ENCODE measurements at places on chromosomes 5 and 9.

DNA sequence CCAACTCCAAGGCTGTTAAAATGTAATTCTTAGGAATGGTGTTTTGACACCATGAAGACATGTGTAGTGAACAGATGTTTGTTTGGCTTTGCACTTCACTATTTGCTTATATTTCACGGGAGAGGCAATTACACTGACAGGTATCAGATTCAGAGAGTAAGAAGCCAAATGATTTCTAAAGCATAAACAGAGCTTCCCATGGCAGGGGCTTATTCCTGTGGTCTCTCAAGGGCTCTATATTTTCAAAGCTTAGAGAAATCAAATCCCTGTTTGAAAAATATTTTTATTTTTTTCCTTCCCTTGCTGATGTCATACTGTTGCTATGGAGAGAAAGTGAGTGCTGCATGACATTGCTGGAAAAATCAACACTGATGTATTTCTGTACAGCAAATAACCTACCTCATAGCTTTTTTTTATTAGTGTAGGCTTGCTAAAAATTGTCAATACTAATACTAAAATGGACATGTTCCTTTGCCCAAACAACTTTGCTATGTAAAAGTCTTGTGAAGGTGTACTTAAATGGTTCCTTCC, 161.4 kb downstream of the GIN1 start:
- H3K36me3 ChIP-seq = peaks cover 5% of the 10 kb centered on the region
- peak; percentile 66 for DNase-seq
- H3K27me3 ChIP-seq = no peaks in the 10 kb centered on the region

DNA sequence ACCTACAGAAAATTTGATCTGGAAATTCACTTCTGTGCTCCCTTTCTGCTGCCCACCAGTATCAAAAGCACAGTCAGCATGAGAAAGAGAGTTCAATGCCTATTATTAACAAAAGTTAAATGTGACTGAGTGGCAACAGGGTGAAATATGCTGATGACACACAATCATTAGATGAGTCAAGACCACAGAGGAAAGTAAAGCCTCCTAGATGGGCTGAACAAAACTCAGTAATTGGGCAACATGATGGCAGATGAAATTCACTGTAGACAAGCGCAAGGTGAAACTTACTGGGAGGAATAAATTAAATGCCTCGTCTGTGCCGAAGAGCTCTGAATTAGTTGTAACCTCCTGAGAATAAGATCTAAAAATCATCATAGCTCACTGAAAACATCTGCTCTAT, 752.8 kb downstream of the IRX1 start:
- no peak overlapping the region for H3K27ac ChIP-seq
- no peak overlapping the region for H3K4me3 ChIP-seq
- H3K4me1 ChIP-seq = no peaks in the 10 kb centered on the region
- no peaks in the 10 kb centered on the region for H3K27me3 ChIP-seq
- DNase-seq = no peak

DNA sequence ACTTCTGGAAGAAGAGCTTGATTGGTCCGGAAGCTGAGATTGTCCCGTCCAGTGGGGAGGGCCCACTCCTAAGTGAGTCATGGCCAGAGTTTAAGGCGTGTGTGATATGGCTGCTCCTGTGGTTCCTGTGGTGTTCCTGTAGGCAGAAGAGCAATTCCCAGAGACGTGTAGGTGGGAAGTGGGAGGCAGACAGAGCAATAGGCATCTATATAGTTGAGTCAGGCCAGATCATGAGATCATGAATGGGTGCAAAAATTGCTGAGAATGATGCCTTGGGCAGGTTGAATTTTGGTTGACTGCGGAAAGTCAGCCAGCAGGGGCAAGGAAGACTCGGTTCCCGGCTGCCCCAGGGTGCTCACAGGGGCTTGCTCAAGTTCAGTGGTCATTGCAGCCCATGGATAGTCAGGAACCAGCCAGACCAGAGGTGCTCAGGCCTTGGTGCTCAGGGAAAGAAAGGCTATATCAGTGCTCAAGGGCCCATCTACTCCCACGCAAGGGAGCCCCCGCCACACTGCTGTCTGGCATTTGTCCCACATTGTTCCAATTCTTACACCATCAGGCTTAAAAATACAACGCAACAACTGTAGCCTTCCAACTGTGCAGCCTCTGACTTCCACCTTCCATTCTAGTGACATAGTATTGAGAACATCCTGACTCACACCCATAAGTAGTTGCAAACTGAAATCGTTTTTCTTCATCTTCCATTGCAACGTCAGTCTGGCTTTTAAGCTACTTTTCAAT, 21.0 kb upstream of the GSN start:
- H3K27ac ChIP-seq = peak overlapping the region; percentile 40
- H3K27me3 ChIP-seq = no peaks in the 10 kb centered on the region
- peak; percentile 93 for DNase-seq
- no peaks in the 10 kb centered on the region for H3K36me3 ChIP-seq
- peaks cover 5% of the 10 kb centered on the region for H3K4me1 ChIP-seq
- no peak overlapping the region for H3K4me3 ChIP-seq

DNA sequence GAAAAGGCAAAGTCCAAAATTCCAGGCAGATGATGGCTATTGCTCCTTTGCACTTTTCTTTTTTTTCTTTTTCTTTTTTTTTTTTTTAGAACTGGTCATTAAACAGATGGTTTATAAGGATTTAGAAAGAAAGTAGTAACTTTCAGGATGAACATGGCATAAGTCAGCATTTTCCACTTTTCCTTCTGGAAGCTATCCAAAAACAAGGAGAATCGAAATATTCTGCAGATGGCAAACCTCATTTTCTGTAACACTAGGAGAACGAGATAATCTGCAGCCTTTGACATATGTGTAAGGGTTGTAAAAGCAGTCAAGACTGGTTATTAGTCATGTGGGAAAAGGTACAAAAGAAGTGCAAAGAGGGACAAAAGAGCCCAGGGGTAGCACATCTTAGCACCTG, 69.1 kb upstream of the PUM3 start:
- DNase-seq = no peak
- no peak overlapping the region for H3K27ac ChIP-seq
- H3K27me3 ChIP-seq = no peaks in the 10 kb centered on the region
- H3K4me1 ChIP-seq = no peaks in the 10 kb centered on the region

GRCh38 chr5:65292196-65292595, 189.5 kb downstream of the ADAMTS6 start:
- no peaks in the 10 kb centered on the region for H3K4me1 ChIP-seq
- H3K27ac ChIP-seq = no peak overlapping the region
- H3K27me3 ChIP-seq = no peaks in the 10 kb centered on the region
- H3K4me3 ChIP-seq = no peak overlapping the region

- peaks cover 10% of the 10 kb centered on the region for H3K4me1 ChIP-seq
- H3K27ac ChIP-seq = no peak overlapping the region
- H3K36me3 ChIP-seq = peaks cover 43% of the 10 kb centered on the region
- DNase-seq = no peak
- H3K4me3 ChIP-seq = no peak overlapping the region
Observed at GRCh38 chr9:132645306-132645705, 24.5 kb downstream of the DDX31 start.

GRCh38 chr9:88476491-88477271, 58.3 kb upstream of the NXNL2 start:
- no peaks in the 10 kb centered on the region for H3K27me3 ChIP-seq
- peaks cover 1% of the 10 kb centered on the region for H3K36me3 ChIP-seq
- DNase-seq = peak; percentile 28
- peak overlapping the region; percentile 84 for H3K27ac ChIP-seq
- peaks cover 19% of the 10 kb centered on the region for H3K4me1 ChIP-seq

GRCh38 chr9:133534346-133535291, at the start of gene ADAMTSL2:
TSS of gene ADAMTSL2 (plus strand) at chr9:133534704. CDS start at chr9:133536713, 2,009 bp downstream.
- DNase-seq = peak; percentile 56
- no peaks in the 10 kb centered on the region for H3K36me3 ChIP-seq
- peaks cover 58% of the 10 kb centered on the region for H3K27me3 ChIP-seq
- H3K4me3 ChIP-seq = no peak within 1 kb of the TSS
- no peak within 1 kb of the TSS for H3K27ac ChIP-seq
- peaks cover 1% of the 10 kb centered on the region for H3K4me1 ChIP-seq
